Cerebellum (tissue), 4 donors: ENCODE measurements at places on chromosomes 6 and 20.
A peak's percentile ranks its signal among the peaks of the same experiment; 100 is the strongest.

DNA sequence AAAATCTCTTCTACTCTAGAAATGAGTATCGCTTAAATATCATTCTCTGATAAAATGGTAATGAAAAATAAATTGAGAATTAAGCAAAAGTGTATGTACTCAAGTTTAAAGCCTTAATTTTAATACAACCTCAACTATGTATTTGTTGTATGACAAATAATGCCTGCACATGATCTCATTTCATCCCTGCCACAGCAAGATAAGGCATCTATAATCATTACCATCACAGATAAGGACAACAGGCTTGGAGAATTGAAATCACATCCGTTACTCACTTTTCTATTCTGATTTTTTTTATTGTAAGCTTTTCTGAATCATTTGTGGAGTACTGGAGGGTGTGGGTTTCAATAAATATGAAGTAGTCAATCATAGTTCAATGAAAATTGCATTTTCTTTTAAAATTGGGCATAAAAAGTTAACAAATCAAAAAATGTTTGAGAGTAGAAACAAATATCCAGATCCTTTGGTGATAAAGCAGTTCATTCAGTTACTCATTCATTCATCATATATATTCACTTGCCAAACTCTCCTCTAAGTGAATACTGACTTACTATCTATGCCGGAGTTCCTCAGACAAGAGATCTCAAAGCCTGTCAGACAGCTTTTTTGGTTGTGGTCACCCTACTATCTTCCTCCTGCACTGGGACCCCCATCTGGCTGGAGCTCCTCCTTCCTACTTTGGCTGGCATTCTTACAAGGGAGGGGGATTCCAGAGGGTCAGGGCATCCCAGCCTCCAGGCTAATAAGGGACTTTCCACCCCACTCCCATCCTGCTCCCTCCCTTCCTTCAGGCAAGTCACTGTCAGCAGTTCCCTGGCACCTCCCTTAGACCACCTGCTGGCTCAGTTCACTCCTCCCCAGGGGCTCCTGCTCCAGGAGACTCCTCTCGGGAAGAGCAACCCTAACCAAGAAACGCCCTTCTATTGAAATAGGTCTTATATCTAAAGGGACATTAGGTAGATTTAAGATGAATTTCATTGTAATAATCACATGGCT, 118.6 kb downstream of the OGFRL1 start:
- no peak for DNase-seq

GRCh38 chr6:158086504-158087223, 81.4 kb downstream of the SERAC1 start:
- peak; percentile 10 for DNase-seq

DNA sequence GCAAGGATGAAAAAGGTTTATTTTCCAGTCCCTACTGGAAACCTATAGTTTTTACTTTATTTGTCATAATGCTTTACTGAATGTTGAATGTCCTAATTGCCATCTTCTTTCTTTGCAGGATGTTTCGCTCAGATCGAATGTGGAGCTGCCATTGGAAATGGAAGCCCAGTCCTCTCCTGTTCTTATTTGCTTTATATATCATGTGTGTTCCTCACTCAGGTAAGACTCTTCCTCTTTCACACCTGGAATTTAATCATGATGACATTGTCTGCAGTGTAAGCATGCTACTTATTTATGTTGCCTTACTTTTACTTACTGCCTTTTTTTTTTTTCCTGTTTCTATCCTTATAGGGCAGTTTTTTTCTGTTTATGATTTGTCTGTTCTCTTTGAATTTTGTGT, 7.6 kb downstream of the ADGRG6 start:
- DNase-seq, result no peak

GRCh38 chr20:46545077-46545826, 5.2 kb downstream of the OCSTAMP start:
- DNase-seq, result no peak

- no peak for DNase-seq
These were observed 77.5 kb upstream of the POPDC3 start for GRCh38 chr6:105257340-105257739.

- no peak for DNase-seq
These were observed 396 bp downstream of the RNASET2 start for GRCh38 chr6:166955865-166956443.
